B cell (primary cell): ENCODE measurements at places on chromosomes 16 and 17. TPM values are rescaled to one million over a fixed set of nuclear protein-coding genes. Genes with fewer than 3 reads are reported as not detected.

DNA sequence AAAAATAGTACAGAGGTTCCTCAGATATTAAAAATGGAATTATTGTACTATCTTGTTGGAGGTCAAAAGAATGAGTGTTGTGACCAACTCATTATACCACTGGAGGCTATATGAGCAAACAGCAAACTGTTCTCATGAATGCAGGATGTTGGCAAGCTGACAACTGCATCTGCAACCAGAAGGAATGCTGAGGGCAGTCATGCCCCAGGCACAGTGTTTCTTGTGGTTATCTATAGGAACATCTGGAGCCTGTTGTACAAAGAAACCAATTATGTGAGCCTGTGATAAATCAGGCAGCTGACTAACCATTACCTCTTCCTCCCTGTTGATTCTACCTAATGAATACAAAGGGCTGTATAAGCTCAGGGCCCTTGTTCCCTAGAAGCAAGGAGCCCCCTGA, 2057.1 kb downstream of the TP53TG3F start:
- no peaks in the 10 kb centered on the region for H3K4me1 ChIP-seq
- no peak for DNase-seq
- no peak overlapping the region for H3K27ac ChIP-seq
- no peak overlapping the region for H3K4me3 ChIP-seq
- no peaks in the 10 kb centered on the region for H3K36me3 ChIP-seq

- no peaks in the 10 kb centered on the region for H3K27me3 ChIP-seq
- H3K4me3 ChIP-seq = no peak overlapping the region
- peaks cover 28% of the 10 kb centered on the region for H3K4me1 ChIP-seq
- no peaks in the 10 kb centered on the region for H3K36me3 ChIP-seq
- H3K27ac ChIP-seq = no peak overlapping the region
Observed at GRCh38 chr17:1110541-1110861, 69.3 kb downstream of the ABR start.

DNA sequence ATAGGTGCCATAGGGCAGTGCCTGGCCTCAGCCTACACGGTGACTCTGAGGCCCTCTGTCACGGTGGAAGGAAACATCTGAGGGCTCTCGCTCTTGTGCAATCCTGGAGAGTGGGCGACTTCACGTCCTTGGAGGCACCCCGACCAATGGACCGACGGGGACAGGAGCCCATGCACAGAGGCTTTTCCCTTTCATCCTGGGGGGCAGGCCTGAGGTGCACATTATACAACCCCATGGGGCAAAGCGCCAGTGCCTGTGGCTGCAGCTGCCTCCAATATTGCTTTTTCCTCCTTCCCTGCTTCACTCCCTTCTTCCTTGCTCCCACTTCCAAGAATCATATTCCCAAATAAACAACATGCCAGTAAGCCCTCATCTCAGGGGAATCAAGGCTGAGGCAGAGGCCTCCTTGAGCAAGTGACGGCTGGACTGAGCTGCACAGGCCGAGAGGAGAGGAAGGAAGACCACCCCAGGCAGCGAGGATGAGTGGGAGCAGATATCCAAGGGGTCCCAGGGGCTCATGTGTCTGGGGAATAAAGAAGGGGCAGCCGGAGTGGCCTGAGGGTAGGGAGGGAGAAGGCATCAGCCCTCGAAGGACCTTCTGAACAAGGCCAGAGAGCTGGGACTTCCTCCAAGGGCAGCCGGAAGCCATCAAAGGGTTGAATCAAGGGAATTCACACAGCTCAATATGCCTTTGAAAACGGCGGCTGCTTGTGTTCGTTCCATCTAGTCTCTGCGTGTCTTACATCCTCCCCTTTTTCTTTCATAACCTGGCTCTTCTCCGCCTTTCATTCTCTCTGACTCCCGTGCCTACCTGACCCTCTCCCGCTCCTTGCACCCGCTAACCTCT, 42.6 kb upstream of the RPL38 start:
- DNase-seq = no peak
- no peaks in the 10 kb centered on the region for H3K36me3 ChIP-seq
- H3K27ac ChIP-seq = no peak overlapping the region
- no peaks in the 10 kb centered on the region for H3K27me3 ChIP-seq
- H3K4me1 ChIP-seq = no peaks in the 10 kb centered on the region

DNA sequence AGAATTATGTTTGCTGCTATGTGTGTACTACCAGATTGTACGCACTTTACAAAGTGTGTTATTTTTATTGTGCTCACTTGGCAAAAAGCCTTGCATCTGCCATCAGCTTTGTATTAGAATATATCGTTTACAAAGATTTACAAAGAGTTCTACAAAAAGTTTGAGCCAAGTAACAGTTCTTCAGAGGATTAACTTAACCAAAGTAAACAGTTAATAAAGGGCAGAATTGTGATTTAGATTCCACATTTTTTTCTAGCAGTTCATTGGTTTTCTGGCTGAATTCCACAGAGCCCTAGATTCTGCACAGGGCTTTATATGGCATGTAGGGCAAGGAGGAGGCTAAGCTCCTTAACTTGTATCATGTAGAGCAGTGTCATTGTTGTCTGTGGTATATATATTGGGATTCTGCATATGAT, 29.4 kb downstream of the UTP18 start:
- no peaks in the 10 kb centered on the region for H3K4me1 ChIP-seq
- no peaks in the 10 kb centered on the region for H3K27me3 ChIP-seq
- H3K36me3 ChIP-seq = no peaks in the 10 kb centered on the region
- no peak overlapping the region for H3K27ac ChIP-seq

CD7 gene
- 0.58 and 0.67 TPM in 2 replicates for total RNA-seq

DNA sequence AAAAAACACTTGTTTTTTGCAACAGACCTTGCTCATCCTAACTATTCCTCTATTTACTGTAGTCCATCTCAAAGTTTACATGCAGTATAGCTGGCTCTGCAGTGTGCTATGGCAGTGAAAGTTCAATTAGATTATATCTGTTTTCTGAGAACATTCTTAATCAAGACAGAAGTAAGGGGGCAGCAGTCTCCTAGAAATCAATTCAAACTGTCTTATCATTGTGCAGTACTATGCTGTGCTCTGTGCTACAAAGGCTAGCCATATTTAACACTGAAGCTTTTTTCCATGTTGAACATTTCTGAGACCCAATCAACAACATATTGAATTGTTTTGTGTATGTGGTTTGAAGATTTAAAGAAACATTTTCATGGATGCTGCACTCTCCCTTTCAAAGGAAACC, 11.4 kb downstream of the NETO2 start:
- DNase-seq = no peak
- H3K27ac ChIP-seq = no peak overlapping the region
- H3K27me3 ChIP-seq = no peaks in the 10 kb centered on the region
- no peaks in the 10 kb centered on the region for H3K4me1 ChIP-seq

DNA sequence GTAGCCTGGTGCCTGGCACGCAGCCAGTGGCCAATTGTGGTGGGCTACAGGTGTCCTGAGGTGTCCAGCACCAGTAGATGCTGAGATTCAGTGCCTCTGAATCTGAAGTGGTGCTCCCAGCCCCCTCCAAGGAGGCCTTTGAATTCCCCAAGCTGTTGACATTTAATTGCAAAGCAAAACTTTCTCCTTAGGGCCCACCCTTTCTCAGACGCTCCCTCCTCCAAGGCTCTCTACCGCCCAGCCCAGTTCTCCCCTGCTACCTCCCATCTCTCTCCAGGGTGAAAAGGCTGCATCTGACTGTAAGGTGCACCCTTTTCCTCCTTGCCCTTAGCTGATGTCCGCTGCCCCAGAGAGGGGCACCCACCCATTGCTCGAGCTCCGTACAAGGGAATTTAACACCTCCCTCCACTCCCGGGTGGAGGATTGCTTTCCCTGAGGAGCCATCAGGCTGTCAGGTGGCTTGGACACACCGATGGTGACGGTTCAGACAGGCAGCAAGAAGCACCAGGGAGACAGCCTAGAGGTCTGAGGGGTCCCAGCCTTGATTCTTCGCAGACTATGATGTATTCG, 1.7 kb downstream of the BEAN1 start:
- DNase-seq = no peak
- H3K36me3 ChIP-seq = no peaks in the 10 kb centered on the region
- peaks cover 47% of the 10 kb centered on the region for H3K27me3 ChIP-seq
- no peak overlapping the region for H3K27ac ChIP-seq
- peaks cover 15% of the 10 kb centered on the region for H3K4me1 ChIP-seq
- H3K4me3 ChIP-seq = no peak overlapping the region

ZFHX3 gene
- 6.4 and 6.6 TPM in 2 replicates for total RNA-seq

TGFB1I1 gene
- 1.6 and 4.0 TPM in 2 replicates for total RNA-seq

C16orf86 gene
- 8.7 and 9.9 TPM in 2 replicates for total RNA-seq

CACNA1G gene
- total RNA-seq = 0.05 and 0.12 TPM in 2 replicates

LDAF1 gene
- 21.1 and 21.9 TPM in 2 replicates for total RNA-seq

- no peak overlapping the region for H3K4me3 ChIP-seq
- H3K36me3 ChIP-seq = peaks cover 18% of the 10 kb centered on the region
- DNase-seq = no peak
- no peaks in the 10 kb centered on the region for H3K27me3 ChIP-seq
- peaks cover 25% of the 10 kb centered on the region for H3K4me1 ChIP-seq
Observed at GRCh38 chr16:75572864-75573542, 6.8 kb downstream of the GABARAPL2 start.

DNA sequence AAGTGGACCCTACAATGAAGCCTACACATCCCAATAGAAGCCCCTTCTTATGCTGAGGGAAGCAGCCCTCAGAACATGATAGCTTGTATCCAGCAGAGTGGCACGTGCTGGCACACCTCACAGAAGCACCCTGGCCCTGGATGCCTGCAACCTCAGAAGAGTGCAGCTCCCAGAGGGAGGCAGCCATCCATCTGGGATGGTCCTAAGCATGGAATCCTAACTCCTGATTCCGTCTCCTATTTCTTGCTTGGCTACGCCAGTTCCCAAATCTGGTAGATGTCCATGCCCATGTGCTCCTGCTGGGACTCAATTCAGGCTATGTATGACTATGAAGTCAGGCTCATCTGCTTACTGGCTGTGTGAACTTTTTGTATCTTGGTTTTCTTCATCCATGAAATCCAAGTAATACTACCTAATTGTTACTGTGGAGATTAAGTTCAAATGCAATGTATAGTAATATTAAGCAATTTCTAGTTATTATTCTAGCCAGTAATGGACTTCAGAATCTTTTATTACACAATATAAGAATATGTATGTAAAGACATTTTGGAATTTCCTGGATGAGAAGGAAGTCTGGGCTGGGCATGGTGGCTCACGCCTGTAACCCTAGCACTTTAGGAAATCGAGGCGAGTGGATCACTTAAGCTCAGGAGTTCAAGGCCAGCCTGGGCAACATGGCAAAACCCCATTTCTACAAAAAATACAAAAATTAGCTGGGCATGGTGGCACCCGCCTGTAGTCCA, 32.4 kb downstream of the SIAH1 start:
- no peak overlapping the region for H3K4me3 ChIP-seq
- no peak overlapping the region for H3K27ac ChIP-seq
- H3K4me1 ChIP-seq = peaks cover 4% of the 10 kb centered on the region
- DNase-seq = no peak
- H3K27me3 ChIP-seq = no peaks in the 10 kb centered on the region
